ENCODE measurements at places on chromosomes 5 and 9.

DNA sequence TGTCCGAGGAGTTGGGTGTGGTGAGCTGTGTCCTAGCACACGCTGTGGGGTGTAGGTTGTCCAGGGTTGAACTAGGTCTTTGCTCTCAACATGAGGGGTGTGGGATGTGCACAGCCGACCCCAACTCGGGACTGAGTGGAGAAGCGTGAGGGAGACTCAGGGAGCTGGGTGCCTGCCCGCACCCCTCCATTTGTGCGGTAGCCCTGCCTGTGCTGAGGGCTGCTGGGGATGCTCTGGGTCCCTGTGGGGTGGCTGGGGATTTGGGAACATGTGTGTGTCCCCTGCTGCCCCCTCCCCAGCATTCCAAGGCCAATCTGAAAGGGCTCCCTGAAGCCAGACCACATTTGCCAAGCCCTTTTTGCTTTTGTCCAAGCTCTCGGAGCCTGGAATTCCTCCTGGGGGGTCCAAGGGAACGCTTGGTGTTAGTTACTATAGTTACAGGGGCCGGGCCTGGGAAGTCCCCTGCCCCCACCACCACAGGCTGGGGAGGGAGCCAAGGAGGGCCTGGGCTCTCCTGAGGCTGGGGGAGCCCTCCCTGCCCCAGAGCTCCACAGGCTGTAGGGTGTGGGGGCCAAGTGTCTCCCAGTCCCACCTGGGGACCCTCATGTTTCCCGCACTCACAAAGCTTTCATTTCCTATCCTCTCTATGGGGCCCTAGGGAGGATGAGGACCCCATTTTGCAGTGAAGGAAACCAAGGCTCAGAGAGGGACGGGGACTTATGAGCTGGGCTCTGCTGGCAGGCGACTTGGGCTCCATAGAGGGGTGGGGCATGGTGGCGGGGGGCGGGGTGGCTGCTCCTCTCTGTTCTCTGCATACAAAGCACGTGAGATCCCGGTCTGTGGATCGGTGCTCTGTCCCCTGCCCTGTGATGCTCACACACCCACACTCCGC lies 1.1 kb downstream of the CRB2 start:
- no peak for DNase-seq

- no peak for DNase-seq
Observed at GRCh38 chr9:124629600-124629999, 122.4 kb upstream of the NR5A1 start.

GRCh38 chr9:23556459-23556858 lies 269.6 kb downstream of the ELAVL2 start:
- DNase-seq: no peak

DNA sequence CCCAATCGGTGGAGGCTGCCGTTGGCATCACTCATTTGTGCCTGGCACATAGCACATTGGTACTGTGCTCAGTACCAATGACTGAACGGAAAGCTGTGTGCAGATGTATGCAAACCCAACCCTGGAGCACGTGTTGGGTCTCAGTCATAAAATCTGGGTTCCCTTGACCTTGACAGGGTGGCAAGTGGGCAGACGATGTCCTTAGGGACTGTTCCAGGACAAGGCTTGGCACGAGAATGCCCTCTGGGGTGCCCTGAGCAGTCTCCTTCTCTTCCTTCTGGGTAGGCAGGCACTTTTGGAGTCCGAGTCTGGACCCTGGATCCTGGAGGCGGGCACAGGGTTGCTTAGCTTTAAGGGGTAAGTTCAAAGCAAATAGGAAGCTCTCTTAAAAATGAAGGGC lies 75.8 kb downstream of the MACROH2A1 start:
- no peak for DNase-seq

GRCh38 chr5:119179857-119180641 lies 109.2 kb downstream of the DMXL1 start:
- DNase-seq: no peak

DNA sequence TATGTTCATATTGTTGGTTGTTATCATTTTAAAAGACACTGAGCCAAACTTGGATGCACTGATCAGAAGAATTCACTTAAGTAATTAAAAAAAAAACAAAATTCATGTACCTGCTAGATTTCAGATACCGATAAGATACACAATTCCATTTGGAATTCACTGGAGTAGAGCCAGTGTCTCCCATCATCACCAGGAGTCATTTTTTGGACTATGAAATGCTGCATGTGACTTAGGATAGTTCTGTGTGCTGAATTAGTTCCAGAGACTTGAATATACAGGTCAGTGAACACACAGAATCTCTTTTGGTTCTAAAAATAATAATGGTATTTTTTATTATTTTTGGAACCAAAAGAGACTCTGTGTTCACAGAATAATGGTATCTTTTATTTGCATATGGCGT lies 482.6 kb upstream of the PIK3R1 start:
- no peak for DNase-seq

DNA sequence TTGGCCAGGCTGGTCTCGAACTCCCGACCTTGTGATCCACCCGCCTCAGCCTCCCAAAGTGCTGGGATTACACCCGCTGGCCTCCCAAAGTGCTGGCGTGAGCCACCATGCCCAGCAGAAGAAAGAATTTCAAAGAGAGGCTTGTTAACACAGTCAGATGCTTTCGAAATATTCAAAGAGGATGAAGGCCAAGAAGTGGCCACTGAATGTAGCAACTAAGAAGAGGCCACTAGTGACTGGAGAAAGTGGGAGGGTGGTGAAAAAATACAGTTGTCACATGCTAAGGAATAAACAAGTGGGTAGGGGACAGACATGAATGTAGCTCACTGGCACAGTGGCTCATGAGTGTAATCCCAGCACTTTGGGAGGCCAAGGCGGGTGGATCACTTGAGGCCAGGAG lies 13.0 kb upstream of the TPM2 start:
- DNase-seq: no peak

GRCh38 chr5:134174841-134175839 lies 1.6 kb downstream of the SKP1 start:
- DNase-seq: peak; percentile 40

- no peak for DNase-seq
Observed at GRCh38 chr9:85716031-85716877, 25.5 kb downstream of the AGTPBP1 start.

DNA sequence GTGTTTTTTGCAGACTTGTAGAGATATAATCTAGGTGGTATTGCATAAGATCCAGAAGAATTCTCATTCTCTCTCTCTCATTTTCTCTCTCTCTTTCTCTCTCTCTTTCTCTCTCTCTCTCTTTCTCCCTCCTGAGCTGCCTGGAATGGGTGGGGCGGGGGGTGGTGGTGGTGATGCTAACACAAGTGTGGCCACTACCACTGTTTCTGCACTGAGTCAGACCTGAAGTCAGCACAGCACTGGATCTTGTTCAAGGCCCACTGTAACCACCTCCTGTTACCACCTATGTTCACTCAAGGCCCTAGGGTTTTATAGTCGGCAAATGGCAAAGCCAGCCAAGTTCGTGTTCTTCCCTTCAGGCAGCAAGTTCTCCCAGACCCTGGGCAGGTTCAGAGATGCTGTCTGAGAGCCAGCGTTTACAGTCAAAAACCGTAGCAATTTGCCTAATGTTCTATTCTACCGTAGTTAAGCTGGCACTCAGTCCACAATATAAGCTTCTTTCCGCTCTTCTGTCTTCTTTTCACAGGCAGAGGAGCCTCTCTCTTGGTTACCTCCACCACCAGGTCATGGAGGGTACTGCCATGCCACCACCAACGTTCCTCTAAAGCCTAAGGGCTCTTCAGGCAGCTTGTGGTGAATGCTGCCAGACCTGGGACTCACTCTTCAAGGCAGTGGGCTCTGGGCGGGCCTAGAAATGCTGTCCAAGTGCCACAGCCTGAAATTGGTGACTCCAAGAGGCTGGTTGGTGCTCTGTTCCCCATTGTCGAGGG lies 235.7 kb upstream of the PRR16 start:
- DNase-seq: no peak

DNA sequence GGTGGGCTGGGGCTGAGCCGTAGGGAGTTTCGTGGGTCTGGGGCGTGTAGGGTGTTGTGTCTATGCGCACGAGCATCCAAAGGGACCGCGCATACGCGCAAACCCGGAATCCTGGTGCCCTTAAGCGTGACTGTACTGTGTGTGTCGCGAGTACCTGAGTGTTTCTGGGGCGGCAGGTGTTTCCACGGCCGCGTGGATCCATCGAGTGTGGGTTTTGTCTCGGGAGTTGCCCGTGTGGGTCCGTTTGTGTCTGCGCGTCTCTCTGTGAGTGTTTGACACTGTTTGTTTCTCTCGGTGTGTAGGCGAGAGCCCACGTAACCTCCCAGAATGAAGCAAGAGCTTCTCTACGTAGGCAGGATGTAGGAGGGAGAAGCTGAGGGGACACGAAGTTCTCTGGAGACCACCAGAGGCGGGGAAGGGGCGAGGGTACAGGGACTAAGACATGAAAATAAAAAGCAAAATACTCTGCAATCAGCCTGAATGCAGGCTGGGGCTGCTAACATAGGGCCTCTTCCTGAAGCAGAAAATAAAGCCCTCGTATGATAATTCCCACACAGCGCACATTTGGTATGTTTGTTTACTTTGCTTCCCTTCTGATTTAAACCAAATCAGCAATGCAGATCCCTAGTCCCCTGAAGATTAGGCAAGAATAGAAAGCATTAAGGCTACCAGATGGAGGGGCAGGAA lies 588 bp upstream of the BRINP1 start:
- no peak for DNase-seq

DNA sequence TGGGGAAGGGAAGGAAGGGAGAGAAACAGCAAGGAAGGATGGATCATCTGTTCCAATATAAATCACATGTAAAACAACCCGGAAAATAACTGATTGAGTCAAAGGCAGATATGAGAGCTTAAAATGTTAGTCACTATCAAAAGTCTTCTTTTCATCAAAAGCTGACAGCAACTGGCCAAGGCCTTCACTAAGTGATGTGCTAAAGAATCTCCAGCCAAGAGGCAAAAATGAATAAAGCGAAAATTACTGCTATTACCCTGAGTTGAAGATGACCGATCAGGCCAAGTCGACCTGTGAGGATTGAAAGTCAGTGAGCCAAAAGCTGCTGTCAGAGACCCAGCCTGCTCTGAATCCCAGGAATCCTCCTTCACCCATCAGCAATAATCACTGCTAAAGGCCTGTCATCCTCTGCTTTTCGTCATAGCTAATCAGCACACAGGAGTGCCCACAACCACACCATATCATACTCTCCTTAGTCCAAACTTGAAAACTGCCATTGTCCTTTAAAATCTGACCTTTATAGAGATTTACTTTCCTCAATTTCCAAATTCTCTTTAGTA lies 736.9 kb downstream of the TLE1 start:
- no peak for DNase-seq

- peak; percentile 46 for DNase-seq
Observed at GRCh38 chr9:137044502-137045177, 1.3 kb downstream of the NPDC1 start.

DNA sequence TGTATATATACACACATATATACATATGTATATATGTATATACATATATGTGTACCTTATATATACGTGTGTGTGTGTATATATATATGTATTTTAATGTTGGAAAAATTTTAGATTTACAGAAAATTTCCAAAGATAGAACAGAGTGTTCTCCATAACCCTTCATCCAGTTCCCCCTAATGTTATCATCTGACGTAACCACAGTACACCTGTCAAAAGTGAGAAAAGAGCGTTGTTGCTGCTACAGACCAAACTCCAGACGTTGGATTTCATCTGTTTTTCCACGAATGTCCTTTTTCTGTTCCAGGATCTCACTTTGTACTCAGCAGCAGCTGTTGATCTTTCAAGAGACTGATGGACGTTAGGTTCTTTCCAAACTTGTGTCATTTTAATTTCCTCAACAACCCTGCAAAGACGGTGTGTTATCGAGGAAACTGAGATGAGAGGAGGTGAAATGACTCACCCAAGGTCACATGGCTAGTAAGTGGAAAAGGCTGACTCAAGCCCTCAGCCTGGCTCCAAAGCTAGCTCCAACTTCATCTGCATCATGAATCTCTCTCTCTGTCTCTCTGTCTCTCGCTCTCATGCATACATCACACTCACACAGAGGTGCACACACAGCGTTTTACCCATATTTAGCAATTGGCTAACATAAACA lies 17.0 kb upstream of the NTNG2 start:
- DNase-seq: peak; percentile 35

DNA sequence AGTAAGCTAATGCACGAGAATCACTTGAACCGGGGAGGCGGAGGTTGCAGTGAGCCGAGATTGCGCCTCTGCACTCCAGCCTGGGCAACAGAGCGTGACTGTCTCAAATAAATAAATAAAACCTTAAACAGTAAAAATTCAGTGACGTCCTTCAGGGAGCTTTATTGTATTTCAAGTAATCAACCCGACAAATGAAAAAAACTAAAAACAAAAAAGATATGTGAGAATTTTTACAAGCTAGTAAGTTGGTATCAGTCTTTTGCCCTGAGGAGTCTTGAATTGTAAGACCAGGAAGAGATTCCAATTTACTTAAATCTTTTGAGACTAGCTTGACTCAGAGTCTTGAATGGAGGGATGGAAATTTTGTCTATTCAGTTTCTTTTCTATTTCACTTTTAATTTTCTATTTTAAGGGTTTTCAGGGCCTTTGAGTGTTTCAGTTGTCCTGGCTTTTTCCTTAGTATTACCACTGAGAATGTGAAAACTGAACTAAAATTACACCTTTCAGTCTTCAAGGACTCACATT lies 126.0 kb upstream of the DHFR start:
- no peak for DNase-seq

Measured in dermis blood vessel endothelial cell (primary cell).